ENCODE measurements at places on chromosomes 3 and 15.

GRCh38 chr3:187725653-187726370, 19.5 kb downstream of the BCL6 start:
- no peak for DNase-seq

DNA sequence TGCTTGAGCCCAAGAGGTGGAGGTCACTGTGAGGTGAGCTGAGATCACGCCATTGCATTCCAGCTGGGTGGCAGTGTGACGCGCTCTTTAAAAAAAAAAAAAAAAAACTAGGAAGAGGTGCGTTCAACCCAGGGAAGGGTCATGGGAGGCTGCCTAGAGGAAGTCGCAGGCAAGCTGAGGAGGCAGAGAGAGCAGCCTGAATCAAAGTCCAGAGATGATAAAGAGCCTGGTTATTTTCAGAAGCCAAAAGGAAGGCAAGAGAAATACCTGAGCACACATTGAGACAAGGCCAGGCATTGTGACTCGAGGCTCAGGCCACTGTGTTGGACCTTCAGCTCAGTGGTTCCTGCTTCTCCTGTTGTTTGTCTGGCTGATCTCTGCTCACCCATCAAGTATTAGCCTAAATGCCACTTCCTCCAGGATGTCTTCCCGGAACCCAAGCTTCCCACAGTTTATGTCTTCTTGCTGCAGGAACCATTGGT, 16.1 kb upstream of the GCNT3 start:
- no peak for DNase-seq

DNA sequence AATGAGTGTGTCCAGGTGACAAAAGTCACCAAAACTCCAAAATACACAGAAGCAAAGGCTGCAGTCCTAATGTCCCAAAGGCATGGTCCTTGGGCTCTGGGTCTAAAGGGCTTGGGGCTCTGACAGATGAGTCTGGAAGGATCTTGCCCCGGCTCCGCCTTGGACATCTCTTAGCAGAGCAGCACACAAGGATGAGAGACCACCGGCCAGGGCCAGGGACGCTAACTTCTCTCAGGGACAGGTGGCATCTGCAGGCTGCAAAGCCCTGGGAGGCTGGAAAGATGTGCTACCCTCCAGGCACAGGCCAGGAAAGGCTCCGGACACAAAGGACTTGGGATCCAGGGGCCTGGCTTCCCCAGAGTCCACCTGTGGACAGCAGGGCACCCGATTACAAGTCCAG, 14.1 kb upstream of the SHISA5 start:
- no peak for DNase-seq

- DNase-seq, result no peak
Observed at GRCh38 chr15:71344316-71344715, 229.0 kb downstream of the THSD4 start.

DNA sequence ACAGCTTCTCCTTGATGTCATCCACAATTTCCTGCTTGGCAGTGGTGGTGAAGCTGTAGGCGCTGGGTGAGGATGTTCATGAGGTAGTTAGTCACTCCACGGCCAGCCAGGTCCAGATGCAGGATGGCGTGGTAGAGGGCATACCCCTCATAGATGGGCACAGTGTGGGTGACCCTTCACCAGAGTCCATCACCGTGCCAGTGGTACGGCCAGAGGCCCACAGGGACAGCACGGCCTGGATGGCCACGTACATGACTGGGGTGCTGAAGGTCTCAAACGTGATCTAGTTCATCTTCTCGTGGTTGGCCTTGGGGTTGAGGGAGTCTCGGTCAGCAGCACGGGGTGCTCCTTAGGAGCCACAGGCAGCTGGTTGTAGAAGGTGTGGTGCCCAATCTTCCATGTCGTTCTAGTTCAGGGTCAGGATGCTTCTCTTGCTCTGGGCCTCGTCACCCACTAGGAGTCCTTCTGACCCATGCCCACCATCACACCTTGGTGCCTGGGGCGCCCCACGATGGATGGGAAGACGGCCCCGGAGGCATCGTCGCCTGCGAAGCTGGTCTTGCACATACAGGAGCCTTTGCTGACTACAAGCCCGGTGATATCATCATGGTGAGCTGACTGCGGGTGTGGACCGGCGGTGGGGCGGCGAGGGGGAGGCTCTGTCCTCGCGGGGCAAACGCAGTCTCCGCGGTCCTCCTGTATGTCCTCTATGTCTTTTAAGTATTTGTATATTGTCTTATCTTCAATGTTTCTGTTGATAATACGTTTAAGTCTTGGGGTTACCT, 1119.0 kb downstream of the NAALADL2 start:
- DNase-seq, result no peak

DNA sequence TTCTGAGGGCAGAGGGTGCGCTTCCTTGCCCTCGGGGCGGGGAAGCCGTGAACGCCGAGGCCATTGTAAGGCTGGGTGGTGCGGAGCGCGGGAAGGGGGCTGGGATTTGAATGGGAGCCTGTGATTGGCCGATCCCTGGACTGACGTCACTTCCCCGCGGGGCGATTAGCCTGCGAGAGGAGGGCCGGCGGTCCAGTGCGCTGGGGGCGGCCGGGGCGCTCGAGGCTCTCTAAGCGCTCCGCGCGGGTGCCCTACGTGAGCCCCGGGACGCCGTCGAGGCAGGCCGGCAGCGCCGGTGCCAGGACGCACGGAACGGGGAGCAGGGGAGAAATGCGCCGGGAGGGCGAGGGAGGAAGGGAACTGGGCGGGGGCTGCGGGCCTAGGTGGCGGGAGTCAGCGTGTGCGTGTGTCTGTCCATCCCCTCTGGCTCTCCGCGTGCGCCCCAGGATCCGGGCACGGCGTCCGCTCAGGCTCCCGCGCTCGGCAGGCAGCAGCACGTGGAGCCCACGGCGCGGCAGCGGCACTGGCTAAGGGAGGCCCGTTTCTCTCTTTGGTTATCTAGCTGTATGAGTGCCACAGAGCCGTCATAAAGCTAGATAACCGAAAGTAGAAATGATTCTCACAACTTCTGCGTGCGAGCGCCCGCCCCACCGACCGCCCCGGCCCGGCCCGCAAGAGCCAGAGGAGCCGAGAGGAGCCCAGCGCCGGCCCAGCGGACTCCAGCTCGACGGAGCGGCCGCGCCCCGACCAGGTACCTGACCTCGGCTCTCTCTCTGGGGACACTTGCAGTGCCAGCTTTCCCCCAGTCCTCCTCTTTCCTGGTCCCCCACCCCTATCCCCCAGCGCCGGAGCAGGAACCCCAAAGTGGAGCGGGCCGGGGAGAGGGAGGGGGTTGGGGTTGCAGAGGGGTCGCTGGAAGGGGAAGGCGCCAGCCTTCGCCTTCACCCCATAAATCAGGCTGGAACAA, 33.1 kb upstream of the POLG start:
- DNase-seq, result no peak

GRCh38 chr15:31332020-31332680, 5.5 kb downstream of the KLF13 start:
- DNase-seq, result no peak

- DNase-seq, result no peak
Observed at GRCh38 chr3:128427175-128427857, 39.4 kb downstream of the DNAJB8 start.

DNA sequence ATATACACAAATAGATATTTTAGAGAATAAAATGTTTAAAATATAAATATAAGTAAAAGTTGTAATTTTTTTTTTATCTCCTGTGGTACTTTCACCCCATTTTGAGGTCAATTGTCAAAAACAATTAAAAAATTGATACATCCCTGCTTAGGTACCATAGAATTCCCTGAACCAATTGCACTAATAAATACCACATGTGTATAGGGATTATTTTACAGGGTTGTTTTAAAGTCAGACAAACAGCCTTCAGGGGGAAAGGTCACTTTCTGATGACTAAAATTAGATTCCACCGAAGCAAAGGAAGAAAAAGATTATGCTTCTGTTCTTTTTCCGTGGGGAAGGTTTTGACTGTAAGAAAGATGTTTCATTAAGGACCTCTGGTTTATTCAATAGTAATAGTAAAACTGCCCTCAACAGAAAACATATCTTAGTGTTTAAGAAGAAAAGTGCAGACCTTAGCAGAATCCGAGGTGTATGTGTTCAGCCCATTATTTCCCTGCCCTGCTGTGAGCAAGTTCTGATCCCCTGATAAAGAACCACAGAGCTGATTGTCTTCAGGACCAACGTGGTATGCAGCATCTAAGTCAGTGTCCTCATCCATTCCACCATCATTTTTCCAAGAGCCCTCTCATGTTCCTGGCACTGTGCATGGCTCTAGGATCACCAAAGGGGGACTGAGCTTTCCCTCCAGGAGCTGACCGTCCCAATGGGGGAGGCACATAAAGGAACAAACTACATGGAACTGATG, 132.9 kb upstream of the IL12A start:
- no peak for DNase-seq

- DNase-seq, result no peak
Observed at GRCh38 chr3:168034152-168034928, 61.4 kb downstream of the GOLIM4 start.

- DNase-seq, result no peak
Observed at GRCh38 chr15:83510001-83510400, 62.9 kb downstream of the SH3GL3 start.

GRCh38 chr3:53624061-53624857, 129.8 kb downstream of the CACNA1D start:
- DNase-seq, result no peak

- no peak for DNase-seq
Observed at GRCh38 chr3:162077108-162077507, 580.5 kb downstream of the OTOL1 start.

DNA sequence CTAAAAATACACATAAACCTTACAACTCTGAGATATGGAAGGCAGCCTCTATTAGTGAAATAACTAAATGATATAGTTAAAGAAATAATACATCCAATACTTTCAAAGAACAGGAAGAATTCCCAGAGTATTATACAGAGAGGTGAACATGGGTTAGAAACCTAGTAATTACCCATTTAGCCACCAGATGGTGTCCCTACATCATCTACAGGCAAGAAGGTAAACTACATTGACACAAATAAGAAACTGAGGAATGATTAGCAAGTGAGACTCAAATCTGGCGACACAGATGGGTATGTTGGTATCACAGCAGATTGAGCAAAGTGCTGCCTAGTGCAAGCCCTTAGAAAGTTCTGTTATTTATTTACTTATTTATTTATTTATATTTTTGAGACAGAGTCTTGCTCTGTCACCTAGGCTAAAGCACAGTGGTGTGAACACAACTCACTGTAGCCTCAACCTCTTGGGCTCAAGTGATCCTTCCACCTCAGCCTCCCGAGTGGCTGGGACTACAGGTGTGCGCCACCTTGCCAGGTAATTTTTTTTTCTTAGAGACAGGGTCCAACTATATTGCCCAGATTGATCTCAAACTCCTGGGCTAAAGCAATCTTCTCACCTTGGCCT, 28.2 kb downstream of the NEK4 start:
- no peak for DNase-seq

DNA sequence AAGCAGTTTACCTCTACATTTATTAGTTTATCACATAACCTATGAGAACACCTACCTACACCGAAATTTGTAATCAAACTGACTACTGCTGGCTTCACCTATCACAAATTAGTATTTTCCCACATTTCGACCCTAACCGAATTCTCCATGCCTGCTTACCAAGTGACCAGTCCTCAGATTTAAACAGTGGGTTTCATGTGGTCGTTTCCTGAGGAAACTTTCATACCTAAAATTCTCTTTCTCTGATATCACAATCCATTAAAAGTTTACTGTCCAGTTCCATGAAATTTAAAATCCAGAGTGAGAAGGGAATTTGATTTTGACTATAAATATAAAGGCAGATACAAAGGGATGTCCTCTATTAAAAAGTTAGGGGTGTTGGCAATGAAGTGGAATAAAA, 1.9 kb downstream of the PLOD2 start:
- DNase-seq, result no peak

DNA sequence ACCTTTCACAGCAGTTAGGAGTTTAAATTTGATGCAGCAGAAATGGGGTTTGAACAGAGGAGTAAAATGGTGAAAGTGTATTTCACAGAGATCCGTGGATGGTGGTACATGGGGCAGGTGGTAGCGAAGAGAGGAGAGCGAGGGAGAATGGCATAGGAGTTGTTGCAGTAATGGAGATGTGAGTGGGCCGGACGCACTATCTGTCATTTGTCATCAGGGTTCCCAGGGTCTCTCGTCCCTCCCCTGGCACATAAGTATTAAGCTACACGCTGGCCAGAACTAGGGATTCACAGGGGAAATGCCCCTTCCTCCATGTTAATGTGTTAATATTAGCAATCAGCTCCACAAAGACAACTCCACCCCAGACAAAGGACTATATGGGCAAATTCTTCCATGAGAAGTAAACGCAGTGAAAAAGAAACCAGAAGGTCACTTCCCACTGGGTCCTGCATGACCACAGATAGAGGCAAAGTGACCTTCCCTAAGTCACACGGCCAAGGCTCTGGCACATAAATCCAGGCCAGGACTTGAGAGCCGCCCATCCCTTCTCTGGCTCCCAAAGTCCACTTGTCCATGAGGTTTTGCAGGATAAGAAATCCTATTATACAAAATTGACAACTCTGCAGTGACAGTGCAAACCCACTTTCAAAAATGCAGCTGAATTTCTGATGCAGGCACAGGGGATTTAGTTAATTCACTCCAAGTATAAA, 42.5 kb downstream of the ANXA2 start:
- DNase-seq, result no peak
